HuH-7 (cell line): ENCODE measurements at places on chromosomes 2 and 18.

DNA sequence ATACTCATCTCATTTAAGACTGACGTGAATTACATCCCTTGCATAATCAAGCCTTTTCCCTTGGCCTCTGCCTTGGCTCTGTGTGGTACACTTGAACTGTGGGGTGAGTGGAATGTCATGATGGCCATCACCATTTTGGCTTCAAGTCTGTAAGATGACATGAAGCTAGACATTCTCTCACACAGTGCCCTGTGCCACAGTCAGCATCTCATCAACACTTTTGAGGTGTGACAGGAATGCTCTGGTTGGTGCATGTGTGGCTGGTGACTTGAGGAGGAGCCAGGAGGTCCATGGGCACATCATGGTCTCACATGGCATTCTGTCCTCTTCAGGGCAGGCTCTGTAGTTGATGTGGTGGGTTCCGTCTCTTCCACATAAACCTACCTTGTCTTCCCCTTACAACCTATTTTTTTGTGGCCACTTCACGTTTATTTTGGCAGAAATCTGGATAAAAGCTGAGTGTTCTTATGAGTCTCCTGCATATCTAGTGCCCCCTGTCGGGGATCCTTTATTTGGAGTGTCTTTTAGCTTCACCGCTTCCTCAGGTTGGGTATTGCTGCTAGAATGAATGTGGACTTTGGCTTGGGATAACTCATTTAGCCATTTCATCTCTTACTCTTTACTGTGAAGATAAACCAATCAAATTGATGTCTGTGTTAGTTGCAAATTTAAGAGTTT, 28.1 kb downstream of the MAP4K4 start:
- peak; percentile 29 for DNase-seq

GRCh38 chr18:79399275-79400081, 3.7 kb downstream of the NFATC1 start:
- DNase-seq = peak; percentile 40

DNA sequence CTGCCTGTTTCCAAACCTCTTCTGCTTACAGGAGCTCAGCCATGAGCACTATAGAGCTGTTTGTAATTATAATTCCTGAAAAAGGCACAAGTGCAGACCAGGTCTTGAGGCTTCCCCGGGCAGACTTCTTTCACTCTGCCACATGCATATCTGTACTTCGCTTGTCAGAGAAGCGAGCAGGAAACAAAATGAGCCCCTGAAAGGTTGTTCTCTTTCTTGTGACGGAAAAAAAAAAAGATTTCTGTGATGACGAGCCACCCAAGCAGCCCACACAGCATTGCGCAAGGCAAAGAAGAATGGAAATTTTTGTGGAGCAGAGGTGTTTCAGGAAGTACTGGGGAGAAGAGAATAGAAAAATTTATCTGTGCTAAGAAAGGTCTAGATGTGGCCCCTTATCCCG, 54.0 kb upstream of the LINC00305 start:
- DNase-seq = no peak

GRCh38 chr18:24942144-24942543, 409.8 kb downstream of the ZNF521 start:
- no peak for DNase-seq

DNA sequence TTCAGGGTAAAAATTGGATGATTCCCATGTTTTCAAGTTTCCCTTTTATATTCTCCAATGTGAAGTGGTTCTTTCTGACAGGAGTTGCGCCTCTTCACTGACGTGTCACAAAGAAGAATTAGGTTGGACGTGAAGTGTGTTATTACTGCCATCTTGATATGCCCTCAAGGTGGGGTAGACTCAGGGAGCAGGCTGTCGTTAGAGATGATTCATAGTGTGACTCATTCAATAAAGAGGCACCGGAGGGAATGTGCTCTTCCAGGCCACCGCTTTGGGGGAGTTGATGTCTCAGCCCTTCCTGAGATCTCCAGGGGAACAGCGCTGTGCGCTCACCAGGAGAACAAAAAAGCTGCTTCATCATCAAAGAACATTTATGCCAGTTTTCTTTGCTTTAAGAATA, 3.6 kb upstream of the DGKD start:
- no peak for DNase-seq

- DNase-seq = no peak
Measured at GRCh38 chr2:38419499-38419898, 42.4 kb upstream of the ATL2 start.

DNA sequence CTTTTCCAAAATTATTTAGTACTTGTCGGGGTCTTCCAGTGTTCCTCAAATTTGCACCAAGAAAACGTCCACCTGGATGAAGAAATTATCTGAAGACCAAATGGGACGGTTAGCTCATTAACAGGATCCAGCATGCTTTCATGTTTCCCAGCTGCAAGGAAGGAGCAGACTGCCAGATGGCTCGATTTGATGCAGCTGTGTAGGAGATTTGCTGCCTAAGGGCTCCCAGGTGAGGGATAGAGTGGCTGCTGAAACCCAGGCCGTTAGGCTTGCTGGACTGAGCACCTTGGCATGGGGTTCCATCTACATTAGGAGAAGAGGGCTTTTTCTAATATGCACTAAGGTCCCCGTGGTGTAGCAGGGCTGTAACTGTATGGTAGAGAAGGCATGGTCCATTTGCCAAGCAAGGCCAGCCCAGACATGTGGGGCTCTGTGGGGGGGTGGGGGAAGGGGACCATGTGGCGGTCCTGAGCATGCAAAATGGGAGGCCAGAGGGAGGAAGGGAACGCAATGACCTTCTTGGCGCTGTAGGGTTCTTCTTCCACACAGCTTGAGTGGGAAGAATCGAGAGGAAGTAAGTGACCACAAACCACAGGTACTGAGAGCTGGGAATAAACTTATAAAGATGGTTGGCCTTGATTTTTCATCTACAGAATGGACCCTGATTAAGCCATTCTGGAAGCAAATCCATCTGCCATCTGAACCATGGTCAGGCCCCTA, 144.0 kb downstream of the TMEM163 start:
- DNase-seq = no peak
